Brain pericyte (primary cell): ENCODE measurements at places on chromosomes 13 and 19.

- DNase-seq = no peak
Observed at GRCh38 chr13:94427313-94427953, 52.0 kb downstream of the DCT start.

DNA sequence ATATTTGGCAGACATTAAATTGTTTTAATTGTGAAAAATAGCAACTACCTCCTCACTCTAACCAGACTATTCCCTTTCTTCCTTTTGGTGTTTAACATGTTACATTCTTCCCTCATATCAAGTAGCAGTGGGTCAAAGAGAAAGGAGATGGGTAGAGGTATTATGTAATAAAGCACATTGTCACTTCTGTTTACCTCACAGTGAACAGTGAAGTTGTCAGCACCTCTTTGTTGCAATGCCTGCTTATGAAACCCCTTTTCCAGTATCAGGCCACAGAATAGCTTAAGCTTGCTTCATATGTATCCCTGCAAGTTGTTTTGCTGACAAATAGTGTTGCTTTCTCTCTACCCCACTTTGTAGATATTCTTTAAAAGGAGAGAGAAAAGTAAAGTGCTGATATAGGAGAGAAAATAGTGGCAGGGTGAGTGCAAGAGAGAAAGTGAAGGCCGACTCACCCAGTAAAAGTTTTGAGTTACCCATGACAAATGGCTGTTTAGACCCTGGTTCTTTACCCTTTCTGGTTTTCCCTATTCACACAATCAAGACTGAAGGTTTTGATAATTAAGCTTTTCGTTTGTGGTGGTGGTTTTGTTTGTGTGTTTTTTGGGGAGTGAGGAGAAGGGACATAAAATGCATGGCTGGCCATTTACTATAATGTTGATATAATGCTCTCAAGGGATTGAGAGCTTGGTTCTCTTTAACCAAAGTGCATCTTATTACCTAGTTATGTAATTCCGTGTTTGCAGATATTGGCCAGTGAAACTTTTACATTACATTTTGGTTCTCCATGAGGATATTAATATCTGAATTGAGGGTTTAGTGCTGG is 3.7 kb downstream of the ITM2B start:
- DNase-seq = no peak

GRCh38 chr13:28753946-28754345 is 35.2 kb upstream of the SLC46A3 start:
- DNase-seq = no peak

DNA sequence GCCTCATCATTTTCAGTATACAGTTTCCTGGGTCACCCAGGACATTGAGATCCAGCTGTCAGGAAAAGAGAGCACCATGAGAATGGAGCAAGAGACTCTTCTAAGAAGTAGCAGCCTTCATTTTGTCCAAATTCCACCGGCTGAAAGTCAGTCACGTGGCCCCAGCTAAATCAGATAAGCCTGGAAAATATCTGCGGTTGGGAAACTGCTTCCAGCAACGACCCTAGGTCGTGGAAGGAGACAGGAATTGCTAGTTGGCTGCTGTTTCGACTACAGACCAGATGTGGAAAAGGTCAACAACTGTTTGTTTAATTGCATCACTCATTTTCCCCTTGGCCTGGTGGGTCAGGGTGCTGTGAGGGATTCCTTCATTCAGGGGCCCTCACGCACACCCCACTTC is 107.0 kb downstream of the ZNF536 start:
- DNase-seq = no peak

GRCh38 chr19:18349524-18350128 is 9.2 kb downstream of the PGPEP1 start:
- DNase-seq = no peak

DNA sequence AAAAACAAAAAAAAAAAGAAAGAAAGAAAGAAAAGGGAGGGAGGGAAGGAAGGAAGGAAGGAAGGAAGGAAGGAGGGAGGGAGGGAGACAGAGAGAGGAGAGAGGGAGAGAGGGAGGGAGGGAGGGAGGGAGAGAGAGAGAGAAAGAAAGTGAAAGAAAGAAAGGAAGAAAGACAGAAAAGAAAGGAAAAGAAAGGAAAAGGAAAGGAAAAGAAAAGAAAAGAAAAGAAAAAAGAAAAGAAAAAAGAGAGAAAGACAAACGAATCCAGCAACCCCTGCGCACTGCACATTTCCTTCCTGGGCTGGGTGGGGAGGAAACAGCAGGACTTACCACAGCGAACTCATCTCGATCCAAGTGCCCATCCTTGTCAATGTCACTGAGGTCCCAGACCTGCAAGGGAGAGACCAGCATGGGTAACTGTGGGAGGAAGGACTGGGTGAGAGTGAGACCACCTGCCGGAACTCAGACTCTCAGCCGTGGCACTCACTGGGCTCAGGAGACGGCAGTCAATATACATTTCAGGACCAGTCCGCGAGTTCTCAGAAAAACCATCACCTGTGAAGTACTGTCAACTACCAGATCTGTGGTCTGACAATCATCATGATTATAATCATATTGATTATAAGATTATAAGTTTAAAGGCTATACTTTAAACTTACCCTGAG is 43.3 kb downstream of the EPS15L1 start:
- DNase-seq = no peak

- no peak for DNase-seq
Observed at GRCh38 chr13:95168191-95168590, 133.1 kb downstream of the ABCC4 start.
